ENCODE measurements at places on chromosomes 6 and 20.

DNA sequence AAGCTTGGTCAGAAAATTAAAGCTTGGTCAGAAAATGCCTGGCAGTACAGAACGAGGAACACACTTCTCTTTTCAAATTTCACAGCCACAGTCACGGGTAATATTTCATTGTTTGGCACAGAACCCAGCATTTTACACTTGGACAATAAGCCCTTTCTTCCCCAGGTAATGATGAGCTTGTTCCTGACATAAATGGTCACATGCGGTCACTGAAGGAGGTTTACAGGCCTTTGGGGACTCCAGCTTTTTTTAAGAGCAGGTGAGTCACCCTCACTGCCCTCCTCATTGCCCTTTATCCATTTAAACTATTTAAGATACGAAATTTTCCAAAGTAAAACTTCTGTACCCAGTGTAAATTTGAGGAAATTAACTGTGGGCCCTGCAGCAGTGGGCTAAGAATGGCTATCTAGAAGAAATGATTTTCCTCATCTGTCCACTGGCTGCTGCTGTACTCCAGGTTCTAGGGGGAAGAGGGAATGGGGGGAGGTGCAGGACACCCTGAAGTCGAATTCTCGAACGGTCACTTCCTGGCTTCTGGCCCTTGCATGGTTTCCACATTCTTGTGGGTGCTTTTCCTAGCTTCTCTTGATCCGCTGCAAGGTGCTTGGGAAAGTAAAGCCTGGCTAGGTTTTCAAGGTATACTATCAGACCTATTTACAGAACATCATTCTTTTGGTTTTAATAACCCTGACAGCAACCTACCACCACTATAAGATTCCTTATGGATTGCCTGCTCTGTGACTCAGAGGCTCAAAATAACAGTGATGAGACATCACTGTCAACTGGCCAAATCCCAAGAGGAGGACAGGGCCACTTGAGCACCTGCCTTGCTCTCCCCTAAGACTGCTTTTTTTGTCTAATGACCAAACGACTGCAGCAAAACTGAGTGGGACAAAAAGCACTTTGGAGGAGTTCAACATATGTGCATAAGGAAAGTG lies 75.8 kb downstream of the PREP start:
- no peak for DNase-seq

DNA sequence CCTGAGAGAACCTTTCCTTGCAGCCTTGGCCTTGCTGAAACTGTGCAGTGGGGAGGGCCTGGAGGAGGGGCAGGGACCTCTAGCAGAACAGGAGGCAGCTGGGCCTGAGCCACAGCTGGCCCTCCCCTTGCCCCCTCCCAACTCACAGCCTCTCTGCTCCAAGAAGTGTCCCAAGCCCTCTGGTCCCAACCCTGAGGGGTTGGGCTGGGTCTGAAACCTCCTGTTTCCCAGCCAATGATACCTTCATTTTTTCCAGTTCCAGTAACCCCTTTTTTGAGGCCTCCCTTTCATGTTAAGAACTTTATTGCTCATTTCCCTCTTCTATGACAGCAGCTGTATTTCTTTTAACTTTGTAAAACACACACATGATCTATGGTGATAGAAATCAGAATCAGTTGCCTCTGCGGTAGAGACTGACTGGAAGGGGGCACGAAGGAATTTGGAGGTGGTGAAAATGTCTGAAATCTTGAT lies 17.9 kb upstream of the ARMC12 start:
- no peak for DNase-seq

DNA sequence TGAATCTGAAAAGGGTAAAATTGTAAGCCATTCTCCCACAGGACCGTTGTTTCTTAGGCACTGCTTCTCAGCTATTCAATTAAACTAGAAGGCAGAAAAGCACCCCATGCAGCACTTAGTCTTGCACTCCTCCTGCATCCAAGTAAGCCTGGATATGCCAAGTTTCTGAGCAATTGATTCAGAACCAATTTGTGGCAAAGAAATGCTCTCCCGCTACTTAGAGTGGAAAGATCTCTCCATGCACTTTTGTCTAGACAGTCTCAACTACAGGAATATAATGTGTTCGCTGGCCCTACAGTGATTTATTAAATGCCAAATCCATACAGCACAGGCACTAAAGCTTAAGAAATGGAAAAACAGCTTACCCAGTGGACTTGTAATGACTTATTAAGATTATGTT lies 338.5 kb downstream of the HACE1 start:
- no peak for DNase-seq

DNA sequence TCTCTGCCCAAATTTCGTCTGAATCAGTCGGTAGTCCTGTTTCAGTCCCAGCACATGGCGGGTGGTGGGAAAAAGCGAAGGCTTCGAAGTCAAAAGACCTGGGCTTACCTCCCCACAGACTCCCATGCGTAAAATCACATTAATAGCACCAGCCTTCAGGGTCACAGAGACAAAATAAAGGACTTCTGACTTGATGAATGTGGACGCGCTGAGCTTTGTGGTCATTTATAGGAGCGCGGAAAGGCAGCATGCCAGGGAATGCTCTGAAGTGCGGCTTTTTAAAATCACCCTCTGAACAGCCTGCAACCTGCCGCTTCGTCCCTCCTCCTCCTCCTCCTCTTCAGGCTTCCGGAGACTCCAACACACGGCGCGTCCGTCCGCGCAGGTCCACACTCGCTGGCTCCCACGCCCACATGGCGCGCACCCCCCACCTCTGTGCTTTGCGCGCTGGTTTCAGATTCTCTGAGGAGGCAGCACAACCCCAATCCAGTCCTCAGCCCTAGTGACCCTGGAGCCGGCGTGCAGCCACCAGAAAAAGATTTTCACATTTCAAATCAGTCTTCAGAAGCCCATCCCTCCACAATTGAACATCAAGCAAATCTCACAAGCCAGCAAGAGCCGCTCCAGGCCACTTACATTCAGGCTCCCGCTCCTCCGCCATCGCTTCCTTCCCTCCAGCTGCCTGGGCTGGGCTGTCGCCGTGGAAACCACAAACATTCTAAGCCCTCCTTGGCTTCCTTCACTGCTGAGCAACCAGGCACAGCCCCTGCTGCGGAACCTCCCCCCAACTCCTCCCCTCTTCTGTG lies at the start of gene C6orf118:
Gene C6orf118 (minus strand): TSS at position 680 of the 806 bp plus-strand sequence. CDS start 19 bp downstream, at position 661.
- no peak for DNase-seq

- no peak for DNase-seq
These were observed 263.4 kb downstream of the NKAIN2 start for GRCh38 chr6:124066946-124067552.

GRCh38 chr6:11527274-11527870 lies 10.2 kb upstream of the TMEM170B start:
- no peak for DNase-seq

GRCh38 chr6:42762950-42763349 lies 17.0 kb upstream of the TBCC start:
- no peak for DNase-seq

Data from CD4-positive, alpha-beta T cell treated with Interleukin-1 beta for 1 hour (primary cell).